ENCODE measurements at places on chromosomes 1 and 21. TPM values are rescaled to one million over a fixed set of nuclear protein-coding genes. Genes with fewer than 3 reads are reported as not detected.

TRIM17 gene
- 1.2 TPM for polyA plus RNA-seq

ICOSLG gene
- 2.8 TPM for polyA plus RNA-seq

CNR2 gene
- 0.23 TPM for polyA plus RNA-seq

TMEM52 gene
- 5.0 TPM for polyA plus RNA-seq

MIER1 gene
- polyA plus RNA-seq: 25.1 TPM

ECM1 gene
- polyA plus RNA-seq: 3.1 TPM

DISP1 gene
- 2.6 TPM for polyA plus RNA-seq

HLX gene
- polyA plus RNA-seq: 4.7 TPM

CFAP410 gene
- polyA plus RNA-seq: 39.0 TPM

C1orf87 gene
- not detected for polyA plus RNA-seq
